GM23338 (cell line): ENCODE measurements at places on chromosomes 3 and 15. TPM values are rescaled to one million over a fixed set of nuclear protein-coding genes. Genes with fewer than 3 reads are reported as not detected.

GRCh38 chr3:70360979-70361760, 48.7 kb upstream of the MDFIC2 start:
- H3K27ac ChIP-seq = no peak overlapping the region
- H3K27me3 ChIP-seq = no peaks in the 10 kb centered on the region
- H3K36me3 ChIP-seq = no peaks in the 10 kb centered on the region
- DNase-seq = no peak
- no peaks in the 10 kb centered on the region for H3K4me1 ChIP-seq

GRCh38 chr15:40313531-40314398, 6.0 kb upstream of the PLCB2 start:
- H3K4me1 ChIP-seq = peaks cover 11% of the 10 kb centered on the region
- no peak for DNase-seq
- peaks cover 3% of the 10 kb centered on the region; the same call in 1 of the 2 replicates for H3K27me3 ChIP-seq
- no peak overlapping the region for H3K27ac ChIP-seq

GRCh38 chr15:100524326-100524725, 4.4 kb downstream of the CERS3 start:
- H3K27ac ChIP-seq = no peak overlapping the region
- no peaks in the 10 kb centered on the region for H3K4me1 ChIP-seq
- no peaks in the 10 kb centered on the region for H3K36me3 ChIP-seq
- DNase-seq = no peak

The TJP1 gene
- total RNA-seq = 108 and 116 TPM in 2 replicates

The GOLGA6L7 gene
- total RNA-seq = not detected in 2 replicates

The SHQ1 gene
- 28.7 and 33.4 TPM in 2 replicates for total RNA-seq

The TLR9 gene
- not detected in 2 replicates for total RNA-seq

DNA sequence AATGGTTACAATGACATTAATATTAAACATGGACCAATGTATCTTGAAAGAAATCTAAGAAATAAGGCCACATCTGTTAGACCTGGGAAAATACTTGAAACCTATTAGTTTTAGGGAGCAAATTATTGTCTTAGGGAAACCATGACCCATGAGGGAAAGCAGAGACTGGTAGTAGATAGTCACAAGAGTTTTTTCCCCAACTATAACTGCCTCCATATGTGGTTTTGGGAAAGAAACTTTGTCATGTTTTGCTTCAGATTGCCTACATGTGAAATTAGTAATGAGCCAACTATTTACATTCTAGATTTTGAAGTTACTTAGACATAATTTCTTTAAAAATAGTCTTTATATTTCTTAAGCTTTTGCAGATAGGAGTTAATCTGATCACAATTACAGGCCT, 474.9 kb downstream of the ROBO2 start:
- DNase-seq = no peak
- no peak overlapping the region for H3K4me3 ChIP-seq
- no peaks in the 10 kb centered on the region for H3K27me3 ChIP-seq

DNA sequence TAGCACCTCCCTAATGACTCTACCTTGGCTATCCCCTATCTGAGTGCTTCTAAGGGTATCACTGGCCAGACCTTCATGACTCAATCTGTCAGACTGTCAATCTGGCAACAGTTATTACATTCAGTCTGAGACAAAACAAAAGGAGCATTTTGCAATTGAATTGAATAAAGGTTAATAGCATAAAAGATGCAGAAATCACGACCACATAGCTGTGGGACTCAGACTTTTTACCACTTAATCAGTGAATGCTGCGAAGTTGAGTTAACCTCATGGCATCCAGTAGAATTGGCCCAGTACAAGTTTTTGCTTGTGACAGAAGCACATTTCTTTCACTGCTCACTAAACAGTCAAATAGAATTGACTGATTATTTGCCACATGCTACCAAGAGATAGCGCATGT, 480.7 kb upstream of the DPPA4 start:
- peaks cover 9% of the 10 kb centered on the region for H3K4me1 ChIP-seq
- H3K4me3 ChIP-seq = no peak overlapping the region
- H3K27ac ChIP-seq = no peak overlapping the region
- no peaks in the 10 kb centered on the region for H3K36me3 ChIP-seq

DNA sequence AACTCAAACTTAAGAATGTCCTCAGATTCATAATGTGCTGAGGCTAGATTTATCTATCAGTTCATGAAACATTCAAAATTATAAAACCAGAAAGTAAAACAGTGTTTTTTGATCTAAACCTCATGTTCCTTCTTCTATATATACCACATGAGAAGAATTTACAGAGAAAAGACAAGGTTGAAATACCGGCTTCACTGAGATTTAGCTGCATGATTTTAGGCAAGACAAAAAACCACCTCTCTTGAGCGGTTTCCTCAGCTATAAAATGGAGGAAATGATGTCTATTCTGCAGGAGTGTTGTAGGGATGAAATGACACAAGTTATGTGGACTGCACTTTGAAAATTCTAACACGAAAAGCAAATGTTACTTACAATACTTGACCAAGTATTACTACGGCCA, 80.6 kb upstream of the FOXB1 start:
- H3K27me3 ChIP-seq = no peaks in the 10 kb centered on the region
- H3K4me3 ChIP-seq = no peak overlapping the region
- no peak overlapping the region for H3K27ac ChIP-seq
- H3K4me1 ChIP-seq = peaks cover 9% of the 10 kb centered on the region
- DNase-seq = no peak
- H3K36me3 ChIP-seq = no peaks in the 10 kb centered on the region

DNA sequence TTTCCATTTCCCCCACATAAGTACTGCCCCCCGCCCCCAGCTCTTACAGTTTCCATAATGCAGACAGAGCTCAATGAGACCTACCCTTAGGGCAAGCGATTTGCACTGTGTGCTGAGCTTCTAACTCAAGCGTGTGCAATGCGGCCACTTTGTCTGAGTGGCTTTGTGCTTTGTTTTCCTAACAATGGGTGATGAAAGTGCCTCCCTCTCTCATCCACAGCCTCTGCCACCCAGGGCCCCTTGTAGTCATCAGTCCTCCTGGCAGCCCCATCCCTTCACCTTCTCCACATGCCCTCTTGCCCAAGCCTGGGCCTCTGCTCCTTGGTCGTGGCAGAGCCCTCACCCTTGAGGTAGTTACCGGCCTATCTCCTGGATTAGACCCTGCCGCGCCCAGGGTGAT, 17.2 kb downstream of the DAPK2 start:
- no peak overlapping the region for H3K27ac ChIP-seq
- H3K36me3 ChIP-seq = no peaks in the 10 kb centered on the region
- H3K27me3 ChIP-seq = no peaks in the 10 kb centered on the region
- no peak overlapping the region for H3K4me3 ChIP-seq
- no peak for DNase-seq
- peaks cover 5% of the 10 kb centered on the region for H3K4me1 ChIP-seq

The CASR gene
- 0.04 and 0.56 TPM in 2 replicates for total RNA-seq

The FMN1 gene
- total RNA-seq = 1.6 and 2.1 TPM in 2 replicates

DNA sequence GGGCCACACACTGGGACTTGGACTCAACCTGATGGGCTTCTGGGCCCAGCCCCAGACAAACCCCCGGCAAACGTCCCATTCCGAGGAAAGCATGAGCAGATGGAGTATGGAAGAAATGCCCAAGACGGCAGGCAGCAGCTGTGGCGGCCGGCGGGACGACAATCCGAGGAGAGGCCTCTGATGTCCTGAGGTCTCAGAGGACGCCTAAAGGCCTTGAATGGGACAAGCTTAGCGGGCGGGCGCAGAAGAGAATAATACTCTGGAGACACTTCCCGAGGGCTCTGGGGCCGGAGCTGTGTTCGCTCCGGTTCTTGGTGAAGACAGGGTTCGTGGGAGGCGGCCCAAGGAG, 482 bp upstream of the OGG1 start:
- no peak for DNase-seq
- peak overlapping the region; percentile 86 for H3K4me3 ChIP-seq
- no peaks in the 10 kb centered on the region for H3K27me3 ChIP-seq
- peak overlapping the region; percentile 93 for H3K27ac ChIP-seq
- peaks cover 21% of the 10 kb centered on the region for H3K36me3 ChIP-seq
- H3K4me1 ChIP-seq = peaks cover 9% of the 10 kb centered on the region; the same call in 1 of the 2 replicates

DNA sequence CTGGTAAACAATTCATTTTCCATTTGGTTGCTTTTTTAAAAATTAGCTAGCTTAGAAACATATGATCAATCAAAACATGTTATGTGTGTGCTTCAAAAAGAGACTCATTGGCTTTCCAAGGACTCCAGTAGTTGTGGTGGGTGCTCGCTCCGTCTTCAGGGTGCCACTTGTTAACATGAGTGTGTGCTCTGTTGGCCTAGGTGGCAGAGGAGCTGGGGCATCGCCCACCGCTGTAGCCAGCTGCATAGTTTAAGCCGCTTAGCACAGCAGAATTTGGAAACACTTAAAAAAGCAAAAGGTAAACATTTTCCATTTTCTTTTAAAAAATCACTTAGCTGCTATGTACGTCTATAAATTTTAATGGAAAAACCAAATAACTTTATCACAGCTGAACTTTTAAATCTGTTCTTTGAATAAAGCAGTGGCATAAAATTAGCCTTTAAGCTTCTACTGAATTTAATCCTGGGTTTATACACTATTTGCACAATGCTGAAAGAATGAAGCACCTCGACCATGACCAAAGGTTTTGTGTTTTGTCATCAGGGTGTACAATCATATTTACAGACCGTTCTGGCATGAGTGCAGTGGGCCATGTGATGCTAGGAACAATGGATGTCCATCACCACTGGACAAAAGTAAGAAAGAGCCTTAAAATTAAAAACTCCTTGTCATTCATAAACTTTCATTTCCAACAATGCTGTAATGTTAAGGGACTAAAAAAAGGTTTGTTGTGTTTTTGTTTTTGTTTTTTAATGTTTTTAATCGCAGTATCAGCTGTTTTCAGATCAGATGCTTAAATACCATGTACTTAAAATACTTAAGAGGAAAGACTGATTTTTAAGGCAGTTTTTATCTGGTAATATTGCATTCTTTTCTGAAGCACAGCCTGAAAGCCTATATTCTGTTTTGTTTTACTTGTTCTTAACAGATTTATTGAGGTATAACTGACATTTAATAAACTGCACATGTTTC, 57.9 kb downstream of the TCAIM start:
- no peaks in the 10 kb centered on the region for H3K27me3 ChIP-seq
- no peak for DNase-seq
- H3K4me3 ChIP-seq = no peak overlapping the region
- no peaks in the 10 kb centered on the region for H3K36me3 ChIP-seq
- no peak overlapping the region for H3K27ac ChIP-seq

The CCDC54 gene
- not detected in 2 replicates for total RNA-seq

GRCh38 chr3:59820352-59820934, 770.6 kb upstream of the CFAP20DC start:
- peaks cover 12% of the 10 kb centered on the region for H3K4me1 ChIP-seq
- no peaks in the 10 kb centered on the region for H3K27me3 ChIP-seq
- no peaks in the 10 kb centered on the region for H3K36me3 ChIP-seq
- no peak overlapping the region for H3K27ac ChIP-seq

The CYP8B1 gene
- not detected in 2 replicates for total RNA-seq

DNA sequence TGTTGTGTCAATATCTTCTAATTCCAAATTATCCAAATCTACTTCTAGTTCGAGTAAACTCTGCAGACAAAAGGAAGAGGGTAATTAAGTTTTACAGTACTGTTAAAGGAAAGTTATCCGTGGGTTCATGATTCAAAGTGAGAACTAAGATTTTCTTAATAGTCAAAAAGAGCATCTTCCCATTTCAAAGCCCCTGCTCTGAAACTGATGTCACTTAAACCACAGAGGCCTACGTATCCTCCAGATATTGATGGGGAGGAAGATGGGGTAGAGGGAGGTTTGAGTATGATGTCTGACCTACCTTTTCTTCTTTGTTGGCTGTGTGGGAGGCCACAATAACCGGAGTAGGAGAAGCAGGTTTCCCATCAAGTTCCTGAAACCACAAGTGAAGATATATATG, 14.1 kb downstream of the MRPS22 start:
- no peaks in the 10 kb centered on the region for H3K4me1 ChIP-seq
- no peaks in the 10 kb centered on the region for H3K27me3 ChIP-seq
- no peak for DNase-seq
- peaks cover 39% of the 10 kb centered on the region for H3K36me3 ChIP-seq
- H3K4me3 ChIP-seq = no peak overlapping the region

The TEX55 gene
- 0.17 and 0.27 TPM in 2 replicates for total RNA-seq

- H3K36me3 ChIP-seq = no peaks in the 10 kb centered on the region
- H3K4me1 ChIP-seq = peaks cover 7% of the 10 kb centered on the region; the same call in 1 of the 2 replicates
- no peak overlapping the region for H3K27ac ChIP-seq
- no peaks in the 10 kb centered on the region for H3K27me3 ChIP-seq
- H3K4me3 ChIP-seq = no peak overlapping the region
Observed at GRCh38 chr3:23455084-23455483, 252.0 kb downstream of the UBE2E2 start.

GRCh38 chr15:58241872-58242271, 103.7 kb downstream of the AQP9 start:
- H3K27me3 ChIP-seq = no peaks in the 10 kb centered on the region
- H3K27ac ChIP-seq = no peak overlapping the region
- H3K4me3 ChIP-seq = no peak overlapping the region
- H3K36me3 ChIP-seq = no peaks in the 10 kb centered on the region
- DNase-seq = no peak

The SLC15A2 gene
- total RNA-seq = 0.90 and 5.2 TPM in 2 replicates
